ENCODE measurements at places on chromosomes 2 and 18.

GRCh38 chr18:61727241-61728193 lies 165.3 kb downstream of the RNF152 start:
- DNase-seq: no peak

- DNase-seq: no peak
Observed at GRCh38 chr2:145752091-145752806, 1232.3 kb upstream of the ZEB2 start.

- no peak for DNase-seq
Observed at GRCh38 chr2:36477315-36477714, 120.7 kb downstream of the FEZ2 start.

DNA sequence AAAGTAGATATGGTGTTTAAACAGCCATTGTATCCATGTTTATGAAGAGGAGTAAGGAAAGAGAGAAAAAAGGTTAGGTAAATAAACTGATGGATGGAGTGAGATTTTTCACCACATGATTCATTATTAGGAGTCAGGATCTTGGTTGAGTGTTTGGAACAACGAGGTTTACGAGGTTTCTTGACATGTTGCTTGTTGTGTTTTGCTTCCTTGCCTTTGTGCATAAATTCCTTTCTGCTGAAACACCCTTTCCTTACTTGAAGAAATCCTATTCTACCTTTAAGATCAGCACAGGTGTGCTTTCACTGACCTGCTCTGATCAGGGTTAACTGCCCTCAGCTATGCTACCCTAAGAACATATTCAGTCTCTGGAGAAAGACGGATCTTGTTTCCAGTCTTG lies 66.6 kb downstream of the EFEMP1 start:
- no peak for DNase-seq

DNA sequence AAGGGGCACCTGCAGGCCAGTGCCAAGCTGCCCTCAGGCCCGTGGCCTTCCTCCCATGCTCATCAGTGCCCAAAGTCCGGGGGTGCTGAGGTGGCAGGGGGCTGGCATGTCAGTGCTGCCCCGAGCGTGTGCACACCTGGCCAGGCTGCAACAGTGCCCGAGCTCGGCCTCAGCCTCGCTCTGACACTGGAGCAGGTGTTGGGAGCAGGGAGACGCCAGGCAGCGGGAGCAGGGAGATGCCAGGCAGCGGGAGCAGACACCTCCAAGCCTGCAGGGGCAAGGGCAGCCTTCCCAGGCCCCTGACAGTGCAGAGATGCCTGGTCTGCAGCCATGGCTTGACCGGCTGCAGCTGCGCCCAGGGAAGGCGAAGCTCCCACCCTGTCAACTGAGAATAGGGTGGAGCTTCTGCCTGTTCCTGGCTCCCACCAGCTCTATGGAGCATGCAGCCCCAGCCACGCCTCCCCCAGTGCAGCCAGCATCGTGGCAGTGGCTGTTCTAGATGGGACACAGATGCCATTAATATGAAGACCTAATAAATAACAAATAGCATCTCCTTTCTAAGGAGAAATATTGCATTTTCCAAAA lies 82.4 kb downstream of the DTNB start:
- no peak for DNase-seq

- DNase-seq: no peak
Observed at GRCh38 chr2:9763356-9764152, 79.7 kb upstream of the TAF1B start.

DNA sequence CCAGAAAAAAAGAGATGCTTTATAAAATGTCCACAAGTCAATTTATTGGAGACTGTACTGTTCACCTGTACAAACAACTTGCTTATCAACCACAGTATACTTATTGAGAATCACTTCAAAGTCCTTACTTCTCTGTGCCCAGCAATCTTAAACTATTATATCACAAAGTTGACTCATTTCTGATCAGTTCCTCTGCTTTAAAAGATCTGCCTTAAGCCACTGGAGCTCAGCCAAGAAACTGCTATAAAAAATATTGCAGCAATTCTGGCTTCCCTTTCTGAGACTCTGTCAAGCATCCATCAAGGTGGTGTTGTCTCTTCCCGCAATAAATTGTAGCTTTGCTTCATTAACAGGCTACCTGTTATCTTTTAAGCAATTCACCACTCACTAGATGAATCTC lies 375.2 kb upstream of the SPHKAP start:
- DNase-seq: no peak

DNA sequence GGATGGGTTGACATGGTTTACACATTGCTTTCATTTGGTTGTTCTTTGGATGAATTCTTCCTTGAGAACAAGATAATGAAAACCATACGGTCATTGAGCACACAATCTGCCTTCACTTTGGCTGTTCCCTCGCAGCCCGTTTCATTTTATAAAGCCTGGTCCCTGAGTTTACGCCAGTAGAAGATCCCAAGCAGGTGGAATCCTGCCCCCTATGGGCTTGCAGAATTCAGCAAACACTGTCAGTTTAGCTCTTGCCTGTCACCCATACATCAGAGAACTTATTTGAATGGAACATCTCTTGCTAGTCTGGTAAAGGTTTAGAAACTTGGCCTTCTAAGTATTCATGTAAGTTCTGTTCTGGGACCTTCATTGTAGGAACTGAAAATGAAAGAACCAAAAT lies 666.4 kb upstream of the ZEB2 start:
- DNase-seq: no peak

DNA sequence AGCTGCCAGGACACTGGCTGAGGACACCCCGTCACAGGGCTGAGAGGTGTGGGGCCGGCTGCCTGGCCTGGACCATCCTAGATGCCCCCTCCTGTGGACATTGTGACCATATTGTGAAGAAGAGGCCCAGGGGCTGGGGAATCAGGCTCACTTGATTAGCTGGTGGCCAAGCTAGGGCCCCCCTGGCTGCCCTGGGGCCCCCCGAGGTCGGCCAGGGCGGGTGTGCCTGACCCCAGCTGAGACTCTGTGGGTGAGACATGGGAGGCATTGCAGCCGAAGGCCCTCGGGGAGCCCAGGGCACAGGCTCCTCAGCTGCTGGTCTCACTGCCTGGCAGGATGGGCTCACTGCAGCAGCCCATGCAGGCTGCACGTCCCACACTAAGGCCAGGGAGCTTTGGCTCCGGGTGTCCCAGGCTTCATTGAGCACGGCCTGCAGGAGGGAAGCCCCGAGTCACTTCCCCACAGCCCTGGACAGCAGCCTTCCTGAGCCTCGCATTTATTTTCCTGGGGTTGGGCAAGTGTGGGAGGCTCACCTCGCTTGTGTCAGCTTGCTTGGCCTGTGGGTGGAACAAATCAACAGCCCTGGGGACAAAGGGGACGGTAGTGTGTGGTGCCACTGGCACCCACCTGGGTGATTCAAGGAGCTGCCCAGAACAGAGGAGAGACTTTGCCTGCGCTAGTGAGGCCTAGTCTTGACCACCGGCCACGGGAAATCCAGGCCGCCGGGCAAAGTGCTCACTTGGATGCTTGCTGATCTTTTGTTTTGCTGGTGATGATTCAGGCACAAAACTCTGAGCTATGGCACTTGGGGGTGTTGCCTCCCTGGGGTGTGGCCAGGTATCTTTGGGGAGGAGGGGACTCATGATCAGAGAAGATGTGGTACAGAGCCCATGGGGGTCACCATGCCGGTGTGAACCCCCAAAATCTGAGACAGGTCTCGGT lies 1.3 kb downstream of the GAL3ST2 start:
- DNase-seq: no peak

DNA sequence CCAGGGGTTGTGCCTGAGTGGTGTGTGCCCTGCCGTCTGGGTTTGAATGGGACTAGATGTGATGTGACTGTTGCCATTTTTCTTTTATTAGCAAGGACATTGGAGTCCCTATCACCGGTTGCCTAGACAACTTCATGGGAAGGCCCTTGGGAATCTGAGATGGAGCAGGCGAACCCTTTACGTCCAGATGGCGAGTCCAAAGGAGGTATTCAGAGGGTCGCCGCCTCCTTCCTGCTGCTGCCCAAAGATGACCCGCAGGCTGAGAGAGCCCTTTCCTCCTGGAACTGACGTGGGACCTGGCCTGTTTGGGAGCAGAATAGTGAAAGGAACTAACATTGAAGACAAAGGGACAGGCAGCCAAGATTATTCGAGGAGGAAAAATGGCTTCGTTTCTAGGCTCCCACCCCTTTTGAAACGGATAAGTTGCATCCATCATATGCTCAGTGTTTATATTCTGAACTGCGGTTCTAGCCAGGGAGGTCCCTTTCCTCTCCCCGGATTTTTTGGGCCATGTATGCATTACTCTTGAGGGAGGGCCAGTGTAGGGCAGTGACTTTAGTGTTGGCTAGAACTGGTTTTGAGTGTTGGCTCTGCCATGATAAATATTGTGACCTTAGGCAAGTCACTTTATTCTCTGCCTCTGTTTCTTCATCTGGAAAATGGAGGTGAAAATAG lies 673 bp downstream of the CENPO start:
- no peak for DNase-seq

DNA sequence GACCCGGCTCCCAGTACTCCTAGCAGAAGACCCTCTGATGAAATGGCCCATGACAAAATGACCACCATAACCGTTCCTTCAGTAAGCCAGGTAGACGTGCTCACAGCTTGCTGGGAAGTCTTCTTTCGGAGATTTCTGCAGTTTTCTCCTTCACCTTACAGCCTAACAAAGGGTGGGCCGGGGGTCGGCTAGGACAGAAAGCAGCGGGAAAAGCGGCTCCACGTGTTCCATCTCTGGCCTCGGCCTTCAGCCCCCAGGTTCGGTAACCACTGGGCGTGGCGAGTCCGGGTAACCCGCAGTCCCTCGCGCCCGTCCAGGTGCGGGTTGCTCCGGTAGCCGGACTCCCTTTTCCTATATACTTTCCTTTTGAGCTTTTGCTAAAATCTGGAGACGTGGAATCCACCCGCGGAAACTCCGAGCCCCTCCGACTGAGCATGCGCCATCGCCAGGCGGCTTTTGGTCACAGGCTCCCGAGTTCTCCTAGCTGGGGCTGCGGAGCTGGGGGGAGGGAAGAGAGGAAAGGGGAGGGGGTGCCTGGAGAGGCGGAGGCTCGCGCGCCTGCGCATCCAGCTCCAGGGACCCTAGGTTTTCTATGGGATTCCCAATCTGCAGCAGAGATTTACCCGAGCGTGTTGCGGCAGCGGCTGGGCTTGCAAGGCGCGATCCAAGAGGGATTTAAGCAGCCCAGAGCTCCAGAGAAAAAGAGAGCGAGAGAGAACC lies at the start of gene VSNL1:
TSS of gene VSNL1 (plus strand) at position 604 of the 720 bp plus-strand sequence. CDS start 51,379 bp downstream, outside the sequence.
- no peak for DNase-seq

DNA sequence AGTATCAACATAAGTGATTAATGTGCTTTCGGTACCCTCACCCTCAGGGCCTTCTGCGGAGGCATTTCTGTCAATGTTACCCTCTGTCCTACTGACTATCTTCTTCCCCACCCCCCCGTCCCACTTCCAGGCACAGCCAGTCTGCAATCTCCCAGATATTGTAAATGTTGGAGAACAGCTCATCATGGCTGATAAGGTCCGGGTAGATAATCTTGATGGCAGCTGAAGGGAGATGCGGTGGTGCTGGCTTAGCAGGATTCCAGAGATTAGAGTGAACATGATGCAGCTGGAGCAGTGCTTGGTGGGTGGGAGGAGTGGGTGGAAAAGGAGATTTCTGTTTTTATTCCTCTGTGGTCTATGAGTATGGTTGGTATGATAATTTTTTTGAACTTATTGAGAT lies 15.5 kb downstream of the GTF2A1L start:
- DNase-seq: no peak

DNA sequence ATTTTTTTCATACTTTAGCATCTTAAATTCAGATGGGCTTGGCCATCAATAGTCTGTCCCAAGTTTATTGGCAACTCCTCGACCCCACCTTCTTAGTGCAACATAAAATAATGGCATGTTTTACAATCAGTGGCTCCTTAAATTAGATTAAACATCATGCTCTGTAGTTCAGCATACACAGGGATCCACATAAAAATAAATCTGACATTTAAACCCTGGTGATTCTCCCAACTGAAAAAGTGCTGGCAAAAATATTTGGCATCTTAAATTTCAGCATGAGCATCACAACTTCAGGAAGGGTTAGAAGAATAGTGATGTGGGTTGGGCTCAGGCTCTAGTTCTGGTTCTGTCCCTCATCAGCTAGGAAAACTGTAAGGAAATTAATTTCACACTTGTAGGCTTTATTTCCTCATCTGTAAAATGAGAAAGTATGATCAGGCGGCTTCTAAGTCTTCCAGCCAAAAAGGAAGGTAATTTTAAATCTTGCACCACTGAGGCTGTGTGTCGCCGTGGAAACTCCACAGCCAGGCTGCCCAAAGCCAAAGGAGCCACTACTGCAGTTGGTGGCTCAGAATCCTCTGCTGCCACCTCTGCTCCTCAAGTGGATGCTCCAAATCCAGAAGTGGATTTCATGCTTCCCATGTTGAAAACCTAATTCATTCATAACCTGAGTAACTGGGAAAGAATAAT lies 17.6 kb upstream of the EPG5 start:
- no peak for DNase-seq

GRCh38 chr2:134694411-134694810 lies 24.4 kb downstream of the TMEM163 start:
- DNase-seq: no peak

DNA sequence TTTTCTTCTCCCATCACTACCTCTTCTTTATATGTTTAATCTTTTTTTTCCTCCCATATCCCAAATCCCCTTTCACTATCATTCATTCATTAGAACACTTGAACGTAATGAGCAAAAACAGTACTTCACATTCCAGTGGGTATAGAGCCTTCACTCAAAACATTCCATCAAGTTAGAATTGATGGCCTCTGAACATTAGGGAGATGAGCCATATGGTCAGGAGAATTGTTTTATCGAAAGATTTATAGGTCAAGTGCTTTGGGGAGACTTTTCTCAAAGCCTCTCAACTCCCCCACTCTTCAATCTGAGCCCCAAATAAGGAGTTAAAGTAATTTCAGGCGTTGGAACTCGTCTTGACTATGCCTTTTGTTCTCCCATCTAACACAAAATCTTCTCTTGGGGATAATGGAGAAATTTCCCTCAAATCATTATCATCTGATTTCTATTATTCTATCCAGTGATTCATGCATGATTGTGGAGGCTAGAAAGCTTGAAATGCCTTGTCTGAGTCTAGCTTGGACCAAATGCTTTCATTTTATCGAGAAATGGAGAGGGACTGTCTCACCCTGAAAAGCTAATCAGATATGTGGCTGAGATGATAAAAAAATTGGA lies 79.2 kb downstream of the KIAA2012 start:
- no peak for DNase-seq

- DNase-seq: no peak
Observed at GRCh38 chr18:56214706-56215105, 423.7 kb downstream of the TXNL1 start.

DNA sequence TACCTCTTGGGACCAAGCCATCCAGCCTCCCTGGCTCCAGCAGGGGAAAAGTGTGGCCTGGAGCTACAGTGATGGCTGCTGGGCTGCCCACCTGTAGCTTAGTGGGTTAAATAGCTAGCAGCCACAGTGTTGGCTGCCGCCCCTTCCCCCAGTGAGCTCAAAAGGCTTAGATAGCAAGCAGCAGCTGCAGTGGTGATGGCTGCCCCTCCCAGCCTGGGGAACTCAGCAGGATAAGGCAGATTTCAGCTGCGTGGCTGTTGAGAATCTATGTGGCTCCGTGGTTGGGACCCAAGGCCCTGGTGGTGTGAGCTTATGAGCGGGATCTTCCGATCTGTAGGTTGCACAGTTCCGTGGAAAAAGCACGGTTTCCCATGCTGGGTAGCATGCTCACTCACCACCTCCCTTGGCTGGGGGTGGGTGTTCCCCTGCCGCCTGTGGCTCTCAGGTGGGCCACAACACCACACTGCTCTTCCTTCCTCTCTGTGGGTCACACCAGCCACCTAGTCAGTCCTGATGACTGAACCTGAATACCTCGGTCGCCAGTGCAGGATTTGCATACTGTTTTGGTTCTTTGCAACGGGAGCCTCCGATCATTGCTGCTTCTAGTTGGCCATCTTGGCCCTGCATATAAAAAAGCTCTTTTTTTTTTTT lies 946.5 kb upstream of the FAM98A start:
- no peak for DNase-seq

- no peak for DNase-seq
Observed at GRCh38 chr2:28401411-28401810, 8.8 kb downstream of the FOSL2 start.
